ENCODE measurements at places on chromosomes 2 and 18.

DNA sequence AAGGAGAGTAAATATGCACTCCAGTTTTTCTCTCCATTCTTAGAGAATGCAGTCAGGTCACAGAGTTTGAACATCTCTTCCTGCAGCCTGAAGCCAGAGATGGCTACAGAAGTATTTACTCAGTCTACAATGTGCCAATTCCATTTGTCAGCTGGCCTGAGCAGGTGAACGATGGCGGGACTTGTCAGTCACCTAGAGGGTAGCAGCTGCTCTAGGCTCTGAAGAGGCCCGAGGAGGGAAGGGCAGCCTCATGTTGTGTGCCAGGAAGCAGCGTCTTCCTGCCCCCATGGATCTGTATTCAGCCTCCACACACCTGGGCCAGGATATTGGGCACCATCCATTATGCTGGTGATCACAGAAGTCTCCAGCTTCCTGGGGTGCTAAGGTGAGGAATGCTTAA is 316.7 kb upstream of the CHAC2 start:
- no peak for DNase-seq

DNA sequence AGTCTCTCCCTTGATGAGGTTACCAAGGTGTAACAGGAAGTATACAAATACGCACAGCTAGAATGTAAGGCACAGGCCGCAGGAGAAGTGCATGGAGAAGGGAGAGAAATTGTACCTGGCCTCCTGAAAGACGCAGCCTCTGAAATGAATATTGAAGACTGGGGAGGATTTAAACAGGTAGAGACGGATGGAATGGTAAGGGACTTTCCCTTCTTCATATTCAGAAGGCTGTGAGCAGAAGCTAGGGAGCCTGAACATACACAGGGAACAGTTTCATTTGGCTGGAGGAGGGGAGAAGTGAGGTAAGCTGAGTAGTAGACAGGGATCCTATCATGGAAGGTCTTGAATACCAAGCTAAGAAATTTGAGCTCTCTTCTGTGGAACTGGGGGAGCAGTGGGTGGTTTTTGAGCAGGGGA is 112.7 kb downstream of the ANKRD44 start:
- DNase-seq = no peak

- peak; percentile 48 for DNase-seq
These were observed 914 bp upstream of the IWS1 start for GRCh38 chr2:127527001-127527804.

DNA sequence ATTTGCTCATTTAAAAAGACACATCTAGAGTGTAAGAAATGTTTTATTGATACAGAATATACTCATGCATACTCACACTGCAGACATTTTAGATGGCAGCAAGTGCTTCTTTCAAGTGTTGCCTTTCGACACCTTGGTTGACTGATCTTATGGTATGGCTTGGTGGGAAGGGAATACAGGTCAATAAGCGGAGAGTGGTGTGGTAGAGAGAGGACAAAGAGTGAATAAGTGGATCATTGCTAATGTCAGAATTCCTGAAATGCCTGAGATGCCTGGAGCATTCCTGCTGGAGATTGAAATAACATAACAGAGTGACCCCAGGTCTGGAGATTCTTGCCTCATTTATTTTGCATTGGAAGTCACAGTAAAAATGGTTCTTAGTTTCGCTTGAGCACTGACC is 76.7 kb downstream of the RND3 start:
- no peak for DNase-seq

DNA sequence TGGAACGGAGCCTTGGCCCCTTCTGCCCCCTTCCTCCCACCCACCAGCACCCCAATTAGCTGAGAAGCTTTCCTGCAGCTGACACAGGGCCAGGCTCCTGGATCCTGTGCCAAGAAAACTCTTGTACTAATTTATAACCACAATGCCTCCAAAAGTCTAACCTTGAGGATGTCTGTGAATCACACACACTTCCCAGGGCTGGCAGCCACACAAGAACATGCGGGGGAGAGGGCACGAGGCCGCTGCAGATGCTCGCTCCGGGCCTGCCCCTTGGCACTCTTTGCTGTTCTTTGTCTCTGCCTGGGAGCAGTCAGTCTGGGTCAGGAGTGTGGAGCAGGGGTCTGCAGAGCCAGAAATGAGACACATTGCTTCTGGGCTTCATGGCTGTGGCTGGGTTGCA is 62.7 kb upstream of the KIF5C start:
- no peak for DNase-seq

GRCh38 chr2:45380131-45380836 is 230.8 kb downstream of the SRBD1 start:
- no peak for DNase-seq

- DNase-seq = no peak
These were observed 24.0 kb upstream of the ITGB6 start for GRCh38 chr2:160224060-160224459.

- DNase-seq = no peak
These were observed 36.8 kb upstream of the ERCC3 start for GRCh38 chr2:127330753-127331152.

DNA sequence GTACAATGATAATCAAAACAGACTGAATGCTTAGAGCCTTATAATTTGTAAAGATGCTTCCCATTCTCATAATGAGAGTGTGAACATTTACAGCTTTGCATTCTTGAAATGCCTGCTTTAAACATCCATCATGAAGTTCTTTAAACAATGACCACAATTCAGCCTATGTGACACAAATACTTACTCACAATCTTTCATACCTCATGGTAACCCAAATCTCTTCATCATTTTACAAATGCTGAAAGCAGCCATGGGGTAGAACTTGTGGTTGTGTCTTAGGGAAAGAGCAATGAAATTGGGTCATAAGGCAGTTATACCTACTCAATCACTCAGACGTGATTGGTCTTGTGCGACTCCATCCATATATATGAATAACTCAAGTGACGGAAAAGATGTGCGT is 140.7 kb downstream of the RND3 start:
- DNase-seq = no peak

DNA sequence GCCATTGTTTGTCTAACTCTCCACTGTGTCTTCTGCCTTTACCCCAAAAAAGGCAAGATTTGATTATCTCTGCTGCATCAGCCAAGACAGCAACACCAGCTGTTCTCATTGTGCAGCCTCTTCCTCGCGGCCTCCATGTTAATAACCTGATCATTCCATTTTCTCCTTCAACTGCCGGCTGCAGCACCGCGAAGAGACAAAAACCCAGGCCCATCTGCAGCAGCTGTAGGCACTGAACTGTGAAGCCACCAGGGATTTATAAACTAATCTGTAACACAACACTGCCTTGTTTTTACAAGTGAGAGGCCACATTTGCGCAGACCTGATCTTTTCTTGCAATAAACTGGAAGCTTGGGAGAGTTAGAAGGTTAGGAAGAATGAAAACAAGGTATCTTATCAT is 147.8 kb downstream of the SATB2 start:
- DNase-seq = no peak

- no peak for DNase-seq
These were observed 308.1 kb upstream of the CHST9 start for GRCh38 chr18:27493182-27493581.

DNA sequence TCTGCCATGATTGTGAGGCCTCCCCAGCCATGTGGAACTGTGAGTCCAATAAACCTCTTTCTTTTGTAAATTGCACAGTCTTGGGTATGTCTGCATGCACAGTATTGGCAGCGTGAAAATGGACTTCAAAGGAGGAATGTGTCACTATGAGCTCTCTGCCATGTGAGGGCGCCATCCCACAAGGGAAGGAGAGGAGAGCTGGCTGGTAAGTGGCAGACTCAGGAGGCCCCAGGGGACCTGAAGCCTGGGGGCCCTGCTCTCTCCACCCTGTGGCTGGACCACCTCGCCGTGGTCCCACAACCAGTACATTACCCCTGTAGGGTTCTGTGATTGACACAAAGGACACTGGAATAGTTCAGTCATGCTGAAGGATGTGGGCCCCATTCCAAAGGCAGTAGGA is 122.1 kb downstream of the RPIA start:
- no peak for DNase-seq

DNA sequence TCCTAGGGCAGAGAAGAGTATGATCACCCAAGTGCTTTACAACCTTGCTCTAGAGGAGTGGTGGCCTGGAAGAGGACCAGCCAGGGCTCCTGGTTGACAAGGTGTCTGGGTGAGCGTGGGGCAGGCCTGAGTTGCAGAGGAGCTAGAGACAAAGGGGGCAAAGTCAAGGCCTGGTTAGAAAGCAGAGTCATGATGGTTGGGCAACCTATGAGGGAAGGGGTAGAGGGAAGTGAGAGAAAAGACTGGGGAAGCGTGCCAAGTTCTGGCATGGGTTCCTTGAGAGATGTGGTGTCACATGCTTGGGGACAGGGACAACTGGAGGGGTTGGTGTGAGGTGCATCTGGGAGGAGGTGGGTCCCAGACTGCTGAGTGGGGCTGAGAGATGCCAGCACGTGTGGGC is 13.5 kb downstream of the ZFP36L2 start:
- DNase-seq = peak; percentile 95

- DNase-seq = no peak
These were observed 117.1 kb downstream of the RAD51AP2 start for GRCh38 chr2:17401096-17401495.

DNA sequence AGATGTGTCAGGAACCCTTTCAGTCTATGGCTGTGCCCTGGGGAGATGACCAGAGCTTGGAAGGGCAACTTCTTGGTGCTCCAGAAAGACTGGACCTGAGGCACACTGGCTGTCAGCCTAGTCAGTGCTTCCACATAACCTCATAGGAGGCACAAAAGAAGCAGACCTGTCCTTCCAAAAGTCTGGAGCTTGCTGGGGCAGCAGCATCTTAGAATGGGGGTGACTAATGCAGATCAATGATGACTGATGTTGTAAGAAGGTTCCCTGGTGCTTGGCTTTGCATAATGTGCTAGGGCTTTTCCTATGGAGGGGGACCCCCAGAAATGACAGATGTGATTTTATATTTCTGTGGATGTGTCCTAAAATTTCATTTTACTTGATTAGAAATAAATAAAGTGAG is 255.7 kb upstream of the THUMPD2 start:
- no peak for DNase-seq

- DNase-seq = peak; percentile 16
These were observed 6.1 kb upstream of the FAM171B start for GRCh38 chr2:186687807-186688211.

DNA sequence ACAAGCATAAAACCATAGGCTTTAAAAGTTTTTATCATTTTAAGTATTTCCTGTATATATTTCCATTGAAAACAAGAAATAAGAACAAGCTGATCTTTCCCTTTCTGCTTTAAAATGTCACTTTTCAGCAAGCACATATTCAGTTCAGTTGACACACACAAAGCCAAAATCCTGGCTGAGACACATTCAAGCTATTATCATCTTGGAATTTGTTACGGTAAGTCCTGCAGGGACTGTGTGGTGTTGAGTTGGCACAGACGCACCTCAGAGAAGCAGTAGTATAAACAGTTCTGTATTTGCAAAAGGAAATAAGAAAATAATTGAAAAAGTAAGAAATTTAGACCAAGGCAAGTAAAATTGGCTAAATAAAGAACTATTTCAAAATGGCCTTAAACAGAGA is 10.4 kb upstream of the DAW1 start:
- no peak for DNase-seq

GRCh38 chr2:9599430-9599829 is 31.4 kb downstream of the YWHAQ start:
- DNase-seq = no peak

GRCh38 chr2:192327576-192327975 is 132.8 kb upstream of the TMEFF2 start:
- no peak for DNase-seq

DNA sequence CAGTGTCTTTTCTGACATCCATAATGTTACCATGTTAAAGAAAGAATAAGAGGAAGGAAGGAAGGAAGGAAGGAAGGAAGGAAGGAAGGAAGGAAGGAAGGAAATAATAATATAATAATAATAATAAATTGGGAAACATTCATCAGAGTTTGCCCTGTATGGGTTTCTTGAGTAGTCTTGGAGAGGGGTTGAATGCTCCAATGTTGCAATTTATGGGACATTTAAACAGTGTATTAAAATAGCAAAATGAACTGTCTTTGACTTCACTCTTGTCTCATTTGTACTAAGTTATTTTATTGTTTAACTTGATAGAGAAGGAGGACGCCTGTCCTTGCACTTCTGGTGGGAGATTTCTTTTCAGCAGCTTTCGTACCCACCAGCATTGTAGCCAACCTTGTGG is 277.7 kb downstream of the RNF144A start:
- no peak for DNase-seq

- DNase-seq = no peak
These were observed 805 bp downstream of the LIMS2 start for GRCh38 chr2:127674241-127675209.

- peak; percentile 49 for DNase-seq
These were observed 35.8 kb downstream of the SH3RF3 start for GRCh38 chr2:109164739-109165221.

- no peak for DNase-seq
These were observed 80.9 kb downstream of the SLC25A12 start for GRCh38 chr2:171813126-171813525.

DNA sequence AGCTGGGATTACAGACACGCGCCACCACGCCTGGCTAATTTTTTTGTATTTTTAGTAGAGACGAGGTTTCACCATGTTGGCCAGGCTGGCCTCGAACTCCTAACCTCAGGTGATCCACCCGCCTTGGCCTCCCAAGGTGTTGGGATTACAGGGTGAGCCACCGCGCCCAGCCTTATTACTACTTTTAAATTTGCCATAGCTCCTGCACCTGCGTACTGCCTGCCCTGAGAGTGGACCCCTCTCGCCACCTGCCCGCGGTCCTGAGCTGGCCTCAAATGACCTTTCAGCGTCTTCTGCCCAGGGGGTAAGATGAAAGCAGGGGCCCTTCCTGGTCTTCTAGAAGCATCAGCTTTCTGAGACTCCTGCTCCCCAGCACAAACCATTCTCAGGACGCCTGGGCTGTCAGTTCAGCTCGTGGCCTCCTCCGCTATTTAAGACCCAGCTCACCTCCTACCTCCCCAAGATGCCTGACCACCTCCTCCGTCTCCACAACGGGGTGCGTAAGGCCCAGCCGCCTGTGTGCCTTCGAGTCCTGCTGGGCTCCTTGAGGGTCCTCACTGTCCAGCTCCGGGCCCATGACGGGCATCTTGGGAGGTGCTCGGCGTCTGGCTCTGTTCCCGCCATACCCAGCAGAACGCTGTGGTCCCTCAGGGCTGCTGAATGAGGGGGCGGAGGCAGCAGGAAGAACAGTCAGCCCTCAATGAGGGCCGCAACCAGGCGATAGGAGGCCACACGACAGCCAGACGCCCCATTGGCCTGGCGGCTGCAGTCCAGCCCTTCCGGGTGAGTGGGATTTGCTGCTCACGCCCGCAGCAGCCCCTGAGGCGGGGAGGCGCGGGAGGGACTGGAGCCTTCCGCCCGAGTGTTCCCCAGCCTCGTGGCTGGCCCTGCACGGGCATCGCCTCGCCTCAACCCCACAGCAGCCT is 266.6 kb downstream of the TFCP2L1 start:
- peak; percentile 61 for DNase-seq

Data from RPMI8226 (cell line).